Fibroblast of villous mesenchyme (primary cell): ENCODE measurements at places on chromosomes 2 and 18.

- no peak for DNase-seq
Measured at GRCh38 chr2:25639131-25639530, 34.2 kb downstream of the DTNB start.

DNA sequence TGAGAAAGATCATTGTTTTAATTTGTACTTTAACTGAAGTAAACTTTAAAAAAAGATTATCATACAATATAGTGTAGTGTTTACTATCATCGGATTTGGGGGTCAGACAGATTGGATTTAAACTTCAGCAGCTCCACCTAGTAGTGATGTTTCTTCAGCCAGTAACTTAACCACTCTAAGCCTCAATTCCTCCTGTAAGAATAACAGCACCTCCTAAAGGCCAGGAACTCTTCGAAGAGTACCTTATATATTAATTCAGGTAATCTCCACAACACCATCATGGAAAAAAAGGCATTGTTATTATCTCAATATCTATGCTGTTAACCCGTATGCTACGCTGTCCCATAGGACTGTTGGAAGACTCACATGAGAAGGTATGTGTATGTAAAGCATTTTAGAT, 69.0 kb upstream of the DLGAP1 start:
- DNase-seq, result no peak

DNA sequence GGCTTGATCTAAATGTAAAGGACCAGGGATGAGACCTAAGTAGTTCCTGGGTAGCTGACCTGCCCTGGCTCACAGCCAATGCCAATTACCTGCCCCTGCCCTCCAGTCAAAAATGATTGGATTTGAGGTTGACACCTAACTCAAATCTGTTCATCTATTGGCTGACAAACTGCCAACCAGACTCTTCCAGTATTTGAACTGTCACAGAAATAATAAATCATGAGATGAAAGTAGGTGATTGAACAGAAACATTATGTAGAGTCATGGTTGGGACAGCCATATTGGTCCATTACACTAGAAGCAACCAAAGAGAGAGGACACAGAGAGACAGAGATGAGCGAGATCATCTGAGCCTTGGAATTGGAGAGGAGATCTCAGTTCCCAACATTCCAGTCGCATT, 109.1 kb downstream of the ATL2 start:
- no peak for DNase-seq

DNA sequence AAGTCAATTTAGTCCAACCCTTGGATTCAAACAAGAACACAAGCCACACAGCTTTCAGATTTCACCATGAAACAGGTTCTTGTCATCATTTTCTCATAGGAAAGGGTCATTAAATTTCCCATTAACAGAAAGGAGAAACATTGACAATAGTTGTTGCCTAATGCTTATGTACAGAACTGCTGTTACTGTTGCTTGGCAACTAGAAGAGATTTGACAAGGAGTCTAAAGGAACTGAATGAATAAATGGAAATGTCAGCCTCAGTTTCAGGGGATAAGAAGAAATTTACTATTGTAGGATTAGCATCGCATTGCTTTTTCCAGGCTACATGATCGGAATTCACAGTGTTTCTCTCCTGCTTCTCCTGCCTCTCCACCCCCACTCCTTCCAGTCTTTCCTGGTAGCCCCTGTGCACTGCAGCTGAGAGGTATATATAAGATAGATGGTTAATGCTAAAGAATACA, 90.3 kb downstream of the SPATS2L start:
- DNase-seq, result peak; percentile 74

DNA sequence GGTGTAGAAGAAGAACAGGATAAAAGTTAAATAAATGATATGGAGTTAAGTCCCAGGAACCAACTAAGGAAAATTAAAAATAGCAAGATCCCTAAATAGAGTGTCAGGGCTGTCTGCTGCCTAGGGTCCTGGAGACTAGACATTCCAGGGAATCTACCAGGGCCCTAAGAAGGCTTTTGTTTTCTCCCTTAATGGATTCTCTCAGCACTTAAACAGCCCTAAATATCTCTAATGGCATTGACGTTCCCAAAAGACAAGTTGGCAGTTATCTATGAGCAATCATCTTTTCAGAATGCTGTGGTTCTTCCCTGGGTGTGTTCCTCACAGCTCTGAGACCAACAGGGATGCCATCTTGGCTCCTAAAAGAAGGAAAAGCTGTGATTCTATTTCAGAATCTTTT, 616.3 kb downstream of the EPHA4 start:
- no peak for DNase-seq

GRCh38 chr2:221786297-221786926, 214.3 kb upstream of the EPHA4 start:
- DNase-seq, result no peak

DNA sequence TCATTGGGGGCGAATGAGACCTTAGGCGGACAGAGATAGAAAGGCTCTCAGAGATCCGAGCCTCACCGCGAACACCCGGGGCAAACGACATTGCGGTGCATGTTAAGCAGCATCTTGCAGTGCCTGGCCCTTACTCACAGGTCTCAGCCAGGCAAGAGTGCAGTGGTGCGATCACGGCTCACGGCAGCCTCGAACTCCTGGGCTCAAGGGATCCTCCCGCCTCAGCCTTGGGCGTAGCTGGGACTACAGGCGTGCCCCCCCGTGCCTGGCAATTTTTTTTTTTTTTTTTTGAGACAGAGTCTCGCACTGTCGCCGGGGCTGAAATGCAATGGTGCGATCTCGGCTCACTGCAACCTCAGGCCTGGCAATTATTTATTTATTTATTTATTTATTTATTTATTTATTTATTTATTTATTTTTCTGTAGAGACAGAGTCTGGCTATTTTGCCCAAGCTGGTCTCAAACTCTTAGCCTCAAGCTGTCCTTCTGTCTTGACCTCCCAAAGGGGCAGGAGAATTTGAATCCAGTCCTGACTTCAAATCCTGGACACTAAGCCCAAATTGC, 1.3 kb downstream of the LAMA3 start:
- DNase-seq, result no peak

DNA sequence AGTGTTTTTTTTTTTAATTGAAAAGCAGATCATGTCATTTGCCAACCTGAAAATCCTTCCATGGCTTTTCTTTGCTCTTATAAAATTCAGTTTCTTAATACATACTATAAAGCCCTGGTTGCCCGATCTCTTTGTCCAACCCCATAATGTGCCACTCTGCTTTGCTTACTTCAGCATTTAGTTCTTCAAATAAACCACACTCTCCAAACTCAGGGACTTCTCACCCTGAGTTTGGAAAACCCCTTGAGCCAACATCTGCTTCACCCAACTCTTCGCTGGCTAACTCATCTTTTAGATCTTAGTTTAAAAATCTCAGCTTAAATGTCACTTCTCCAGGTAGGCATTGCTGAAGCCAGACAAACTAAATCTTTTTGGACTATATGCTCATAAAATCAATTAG, 1.3 kb upstream of the STAT1 start:
- no peak for DNase-seq

- DNase-seq, result no peak
Measured at GRCh38 chr2:157203651-157204050, 53.9 kb upstream of the GALNT5 start.

- DNase-seq, result peak; percentile 2
Measured at GRCh38 chr18:11366410-11366809, 217.0 kb upstream of the PIEZO2 start.
